ENCODE measurements at places on chromosomes 1 and 21.

DNA sequence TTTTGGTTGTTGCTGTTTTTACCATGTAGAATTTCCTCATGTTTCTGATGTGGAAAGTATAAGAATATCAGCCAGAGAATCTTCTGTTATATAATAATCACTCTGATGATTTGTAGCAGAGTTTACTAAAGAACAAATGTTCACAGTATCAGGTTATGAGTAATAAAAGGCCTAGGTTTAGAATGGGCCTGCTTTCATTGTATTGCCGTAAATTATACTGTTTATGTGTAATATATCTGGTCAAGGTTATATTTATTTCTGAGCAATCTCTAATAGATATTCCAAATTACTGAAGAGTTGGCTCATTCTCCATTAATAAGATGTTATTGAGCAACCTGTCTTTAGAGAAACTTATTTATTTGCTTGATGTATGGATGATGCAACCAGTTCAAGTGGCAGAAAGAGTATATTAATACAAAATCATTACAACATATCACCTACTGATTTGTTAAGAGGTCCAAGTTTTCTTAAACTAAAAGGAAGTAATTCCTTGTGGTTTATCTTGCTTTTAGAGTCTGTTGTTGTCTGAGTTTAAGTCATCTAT lies 649.4 kb upstream of the CXADR start:
- DNase-seq: no peak

DNA sequence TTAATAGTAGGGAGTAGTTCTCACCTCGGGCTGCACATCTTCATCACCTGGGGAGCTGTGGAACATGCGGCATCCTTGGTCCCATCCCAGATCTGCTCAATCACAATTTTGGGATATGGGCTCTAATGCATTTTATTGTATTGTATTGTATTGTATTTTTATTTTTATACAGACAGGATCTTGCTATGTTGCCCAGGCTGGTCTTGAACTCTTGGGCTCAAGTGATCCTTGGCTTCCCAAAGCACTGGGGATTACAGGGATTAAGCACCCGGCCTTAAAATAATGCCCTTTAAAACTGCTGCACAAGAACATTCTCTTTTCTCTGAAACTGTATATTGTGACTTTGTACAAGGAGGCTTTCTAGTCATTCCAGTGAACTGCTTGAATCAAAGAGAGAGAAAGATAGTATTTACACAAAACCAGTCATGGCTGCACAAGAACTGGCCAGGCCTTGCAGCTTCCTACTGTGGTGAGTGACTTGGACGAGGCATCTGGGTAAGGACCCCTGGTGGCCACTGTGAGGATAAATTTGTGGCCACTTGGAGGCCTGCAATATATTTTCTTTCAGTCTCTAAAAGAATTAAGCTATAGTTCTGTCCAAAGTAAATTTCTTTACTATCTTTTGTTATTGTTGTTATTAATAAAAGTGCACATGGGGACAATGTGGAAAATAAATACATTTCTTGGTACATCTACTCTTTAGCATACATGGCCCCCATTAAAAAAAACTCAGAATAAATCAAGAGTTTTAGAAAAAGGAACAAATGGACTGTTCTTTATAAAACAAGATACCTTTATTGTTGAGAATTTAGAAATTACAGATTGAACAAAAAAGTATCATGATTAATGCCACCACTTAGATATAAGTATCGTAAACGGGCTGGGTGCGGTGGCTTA lies 48.0 kb downstream of the TBCE start:
- DNase-seq: peak; percentile 20

GRCh38 chr1:219354962-219355361 lies 181.3 kb downstream of the LYPLAL1 start:
- no peak for DNase-seq

DNA sequence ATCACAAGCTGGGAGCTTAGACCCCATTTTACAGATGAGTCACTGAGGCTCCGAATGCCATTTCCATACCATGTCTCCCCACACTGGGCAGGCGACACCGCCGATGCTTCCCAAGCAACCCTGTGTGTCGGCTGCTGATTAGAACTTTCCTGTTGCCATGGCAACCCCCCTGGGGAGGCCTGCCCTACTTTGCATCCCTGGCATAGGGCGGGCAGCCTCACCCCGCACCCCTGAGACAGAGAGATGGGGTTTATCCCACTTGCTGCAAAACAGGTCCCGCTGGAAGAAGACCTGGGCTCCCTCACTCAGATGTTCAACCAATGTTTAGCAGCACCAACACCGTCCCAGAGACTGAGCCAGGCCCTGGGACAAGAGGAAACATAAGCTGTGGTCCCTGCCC lies 81.5 kb downstream of the CAMK2N1 start:
- DNase-seq: no peak

DNA sequence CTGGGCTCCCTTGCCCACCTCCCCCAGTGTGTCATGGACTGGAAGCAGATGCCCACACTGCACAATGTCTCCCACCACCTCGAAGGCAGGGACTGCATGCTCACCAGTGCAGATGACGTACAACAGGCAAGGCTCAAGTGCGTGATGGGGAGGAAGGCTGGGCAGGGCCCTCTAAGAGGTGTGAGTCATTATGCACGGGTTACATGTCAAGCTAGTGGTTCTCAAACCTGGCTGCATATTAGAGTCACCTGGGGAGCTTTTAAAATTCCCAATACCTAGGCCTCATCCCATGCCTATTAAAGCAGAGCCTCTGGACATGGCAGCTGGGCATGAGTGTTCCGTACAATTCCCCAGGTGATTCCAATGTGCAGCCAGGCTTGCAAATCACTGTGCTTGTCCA lies 137.9 kb upstream of the NGF start:
- no peak for DNase-seq

- no peak for DNase-seq
These were observed 17.9 kb upstream of the OR2B11 start for GRCh38 chr1:247475793-247476192.

- DNase-seq: no peak
These were observed 169.7 kb downstream of the TRIM33 start for GRCh38 chr1:114341299-114341698.

GRCh38 chr1:218699421-218699820 lies 354.3 kb downstream of the TGFB2 start:
- DNase-seq: no peak

DNA sequence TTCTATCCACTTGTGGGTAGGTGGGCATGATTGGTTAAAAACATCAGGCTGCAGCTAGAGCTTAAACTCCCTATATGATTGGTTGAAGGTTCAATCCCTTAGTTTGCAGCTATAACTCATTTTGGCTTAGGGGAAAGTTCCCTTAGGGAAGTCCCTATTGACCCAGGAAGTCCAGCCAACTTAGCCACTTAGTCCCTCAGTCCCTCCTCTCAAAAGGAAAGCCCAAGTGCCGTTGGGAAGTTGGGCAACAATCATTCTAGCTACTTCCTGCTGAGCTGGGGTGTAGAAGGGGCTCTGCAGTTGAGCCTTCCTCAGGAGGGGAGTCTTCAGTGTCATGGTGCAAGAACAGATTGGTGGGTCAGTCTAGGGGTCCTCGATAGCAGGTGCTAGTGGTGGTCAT lies 12.2 kb downstream of the MSTO1 start:
- DNase-seq: no peak

- DNase-seq: no peak
These were observed 16.4 kb downstream of the SPRTN start for GRCh38 chr1:231354330-231355020.

DNA sequence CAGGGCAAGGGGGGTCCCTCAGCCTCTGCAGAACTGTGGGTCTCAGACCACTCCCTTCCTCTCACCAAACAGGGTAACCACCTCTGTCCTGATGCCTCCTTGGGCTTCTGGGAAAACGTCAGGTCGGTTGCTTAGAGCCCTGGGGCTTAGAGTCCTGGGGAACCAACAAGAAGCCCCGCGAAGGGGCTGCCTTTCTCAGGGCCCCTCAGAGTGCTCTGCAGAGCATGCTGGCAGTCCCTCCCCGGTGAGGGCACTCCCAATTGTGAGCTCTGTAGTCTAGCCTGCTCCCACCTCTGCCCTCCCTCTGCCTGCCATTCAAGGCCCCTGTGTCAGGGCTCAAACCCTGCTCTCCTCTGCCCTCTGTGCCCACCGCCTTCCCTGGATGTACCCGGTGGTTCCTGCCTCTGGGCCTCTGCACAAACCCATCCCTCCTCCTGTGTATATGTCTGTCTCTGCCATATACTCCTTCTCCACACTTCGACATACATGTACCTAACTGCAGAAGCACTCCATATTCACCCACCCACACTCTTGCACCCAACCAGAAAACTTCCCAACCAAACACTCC lies 92.3 kb downstream of the DMRTB1 start:
- DNase-seq: no peak

DNA sequence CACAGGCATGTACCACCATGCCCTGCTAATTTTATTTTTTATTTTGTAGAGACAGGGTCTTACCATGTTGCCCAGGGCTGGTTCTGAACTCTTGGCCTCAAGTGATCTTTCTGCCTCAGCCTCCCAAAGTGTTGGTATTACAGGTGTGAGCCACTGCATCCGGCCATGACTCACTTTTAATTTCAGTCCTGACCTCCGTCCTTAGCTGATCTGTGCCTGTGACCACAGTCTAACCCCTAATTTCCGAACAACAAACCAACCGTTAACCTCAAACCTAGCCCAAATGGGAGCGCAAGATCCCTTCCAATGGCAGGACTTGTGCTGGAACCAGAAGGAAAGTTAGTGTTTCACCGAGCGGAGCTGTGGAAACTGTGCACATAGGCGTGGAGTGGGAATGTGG lies 29.3 kb upstream of the MAN1C1 start:
- no peak for DNase-seq

GRCh38 chr1:151199873-151200581 lies 1.7 kb downstream of the PIP5K1A start:
- no peak for DNase-seq

- no peak for DNase-seq
These were observed 44.2 kb upstream of the ARHGAP29 start for GRCh38 chr1:94281361-94282142.

DNA sequence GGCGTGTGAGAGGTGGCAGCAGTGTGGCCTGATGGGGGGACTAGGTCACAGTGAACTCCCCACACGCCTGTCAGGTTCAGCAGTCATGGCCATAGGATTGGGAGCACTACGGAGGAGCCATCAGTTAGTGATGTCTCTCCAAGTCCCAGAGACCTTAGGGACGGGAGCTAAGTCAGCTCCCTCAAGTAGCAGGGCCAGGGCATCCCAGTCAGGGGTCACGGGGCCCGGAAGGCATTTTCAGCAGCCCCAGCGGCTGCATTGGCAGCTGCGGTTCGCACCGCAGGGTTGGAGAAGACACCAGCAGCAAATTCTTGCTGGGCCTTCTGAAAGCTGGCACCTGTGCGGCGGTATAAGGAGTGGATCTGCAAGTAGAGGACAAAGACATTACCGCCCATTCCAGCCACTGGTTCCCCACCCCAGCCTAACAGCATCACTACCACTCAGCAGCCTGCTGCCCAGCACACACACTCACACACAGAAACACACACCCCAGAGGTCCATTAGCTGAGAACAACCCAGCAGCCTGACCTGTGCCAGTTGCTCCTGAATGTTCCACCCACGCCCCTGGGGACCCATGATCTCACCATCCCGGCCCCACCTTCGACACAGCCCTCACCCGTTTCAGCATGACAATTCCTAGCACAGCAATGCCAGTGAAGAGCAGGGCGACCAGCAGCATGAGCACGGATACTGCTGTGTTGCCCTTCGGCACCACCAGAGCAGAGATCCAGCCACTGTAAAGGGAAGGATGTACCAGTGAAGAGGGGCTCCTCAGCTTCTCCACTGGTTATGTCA lies 972 bp upstream of the ENTREP3 start:
- no peak for DNase-seq

DNA sequence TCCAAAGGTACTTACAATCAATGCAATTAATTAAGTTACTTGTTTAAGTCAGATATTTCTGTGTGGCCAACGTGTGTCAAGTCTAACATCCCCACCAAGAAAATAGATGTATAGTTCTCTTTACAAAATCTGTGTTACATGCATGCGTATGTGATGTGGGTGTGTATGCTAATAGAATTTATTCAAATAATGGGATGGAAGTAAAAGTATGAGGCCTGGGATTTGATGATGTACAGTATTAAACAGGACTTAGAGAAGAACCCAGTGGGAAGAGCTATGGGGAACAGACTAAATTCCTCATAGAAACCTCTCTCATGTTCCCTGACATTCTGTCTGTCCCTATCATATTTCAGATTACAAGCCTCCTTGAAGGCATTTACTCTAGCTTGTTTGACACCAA lies 72.5 kb downstream of the IFI44 start:
- no peak for DNase-seq

- DNase-seq: no peak
These were observed 25.2 kb downstream of the FHAD1 start for GRCh38 chr1:15272009-15272781.

DNA sequence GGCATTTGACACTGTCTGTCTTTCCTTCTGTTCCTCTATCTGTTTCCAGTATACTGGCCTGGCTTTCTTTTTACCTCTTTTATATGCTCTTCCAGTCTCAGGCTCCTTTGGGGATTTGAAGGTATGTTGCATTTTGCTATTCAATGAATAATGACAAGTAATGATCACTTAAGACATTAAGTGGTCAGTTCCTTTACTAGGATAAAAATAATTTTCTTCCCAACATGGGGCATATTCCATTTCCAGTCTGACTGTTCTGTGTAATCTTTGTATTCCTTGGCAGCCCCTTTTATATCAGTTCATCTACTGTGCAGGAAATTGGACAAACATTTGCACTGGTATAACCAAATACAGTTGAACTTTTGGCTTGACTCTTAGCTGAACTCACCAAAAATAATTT lies 15.6 kb downstream of the METTL18 start:
- no peak for DNase-seq

DNA sequence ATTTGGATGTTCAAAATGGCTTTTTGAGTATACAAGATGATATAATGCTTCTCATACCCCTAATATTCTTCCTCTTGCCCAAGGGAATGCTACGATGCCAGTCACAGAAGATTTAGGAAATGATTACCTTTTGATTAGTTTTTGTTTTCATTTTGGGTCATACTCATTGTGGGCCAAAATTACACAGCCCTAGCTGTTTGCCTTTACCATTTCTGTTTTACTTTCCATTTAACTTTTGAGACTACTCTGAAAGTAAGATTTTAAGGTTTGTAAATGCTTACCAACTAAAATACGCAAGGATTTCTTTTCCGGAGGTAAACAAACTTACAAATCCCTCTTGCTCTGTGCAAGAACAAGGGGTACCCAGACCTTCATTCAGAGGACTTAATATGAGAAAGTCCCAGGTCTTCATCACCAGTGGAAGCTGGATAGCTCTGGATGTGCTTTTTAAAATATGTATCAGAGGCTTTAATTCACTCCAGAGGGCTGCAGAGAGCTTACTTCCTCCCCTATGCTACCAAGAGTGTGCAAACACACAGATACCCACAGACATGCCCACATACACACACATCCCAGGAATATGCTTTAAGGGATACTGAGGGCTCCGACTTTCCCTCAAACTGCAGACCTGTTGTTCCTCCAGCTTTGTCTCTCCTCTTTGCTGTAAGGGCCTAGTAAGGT lies 631.4 kb downstream of the SMYD3 start:
- DNase-seq: no peak

- DNase-seq: no peak
These were observed 2.3 kb downstream of the PLK3 start for GRCh38 chr1:44802306-44803061.

DNA sequence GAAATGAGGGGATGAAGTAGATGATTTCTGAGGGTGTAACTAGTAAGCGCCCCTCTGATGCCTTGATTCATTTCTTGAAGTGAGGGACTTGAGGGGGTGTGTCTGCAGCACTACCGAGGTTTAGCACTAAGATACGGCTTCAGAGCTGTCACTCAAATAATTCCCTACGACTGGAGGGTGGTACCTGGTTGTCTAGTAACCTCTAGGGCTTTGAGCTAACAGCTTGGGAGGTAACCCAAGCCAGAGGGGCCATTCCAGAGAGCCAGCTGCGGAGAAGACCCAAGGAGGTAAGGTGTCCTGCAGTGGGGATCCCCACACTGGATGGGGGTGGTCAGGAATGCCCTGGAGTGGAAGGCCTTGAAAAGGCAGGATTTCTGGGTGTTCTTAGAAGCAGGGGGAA lies at the start of gene TTC24:
Gene TTC24 (plus strand): TSS at position 252 of the 400 bp plus-strand sequence. CDS start 1,642 bp downstream, outside the sequence.
- DNase-seq: no peak

All from T-helper 17 cell (primary cell).